DMS79 treated with DMSO at 0.1 percent for 48 hours (cell line): ENCODE measurements at places on chromosomes 6 and 20.

GRCh38 chr6:130575971-130576370 lies 210.2 kb downstream of the TMEM200A start:
- DNase-seq: no peak

- DNase-seq: no peak
Measured at GRCh38 chr6:2862712-2863181, 21.1 kb upstream of the SERPINB1 start.

GRCh38 chr6:45417436-45417835 lies 39.7 kb upstream of the SUPT3H start:
- DNase-seq: no peak

DNA sequence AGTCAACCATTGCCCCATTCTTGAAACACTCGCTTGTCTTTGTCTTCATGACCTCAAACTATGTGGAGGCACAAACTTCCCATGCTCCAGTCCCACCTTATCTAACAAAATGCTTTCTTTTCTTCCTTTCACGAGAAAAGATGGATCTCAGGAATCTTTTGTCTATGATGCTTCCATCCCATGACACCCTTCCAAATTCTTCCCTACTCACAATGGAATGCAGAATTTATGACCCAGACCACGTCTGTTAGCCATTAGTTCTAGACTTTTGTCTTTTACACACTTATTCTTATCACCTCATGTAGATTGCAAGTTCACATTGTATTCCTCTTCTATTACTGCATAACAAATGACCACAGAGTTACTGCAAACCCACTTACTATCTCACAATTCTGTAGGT lies 24.2 kb upstream of the LAMP5 start:
- DNase-seq: no peak

- DNase-seq: peak; percentile 33
Measured at GRCh38 chr6:117549611-117550010, 52.7 kb downstream of the GOPC start.

DNA sequence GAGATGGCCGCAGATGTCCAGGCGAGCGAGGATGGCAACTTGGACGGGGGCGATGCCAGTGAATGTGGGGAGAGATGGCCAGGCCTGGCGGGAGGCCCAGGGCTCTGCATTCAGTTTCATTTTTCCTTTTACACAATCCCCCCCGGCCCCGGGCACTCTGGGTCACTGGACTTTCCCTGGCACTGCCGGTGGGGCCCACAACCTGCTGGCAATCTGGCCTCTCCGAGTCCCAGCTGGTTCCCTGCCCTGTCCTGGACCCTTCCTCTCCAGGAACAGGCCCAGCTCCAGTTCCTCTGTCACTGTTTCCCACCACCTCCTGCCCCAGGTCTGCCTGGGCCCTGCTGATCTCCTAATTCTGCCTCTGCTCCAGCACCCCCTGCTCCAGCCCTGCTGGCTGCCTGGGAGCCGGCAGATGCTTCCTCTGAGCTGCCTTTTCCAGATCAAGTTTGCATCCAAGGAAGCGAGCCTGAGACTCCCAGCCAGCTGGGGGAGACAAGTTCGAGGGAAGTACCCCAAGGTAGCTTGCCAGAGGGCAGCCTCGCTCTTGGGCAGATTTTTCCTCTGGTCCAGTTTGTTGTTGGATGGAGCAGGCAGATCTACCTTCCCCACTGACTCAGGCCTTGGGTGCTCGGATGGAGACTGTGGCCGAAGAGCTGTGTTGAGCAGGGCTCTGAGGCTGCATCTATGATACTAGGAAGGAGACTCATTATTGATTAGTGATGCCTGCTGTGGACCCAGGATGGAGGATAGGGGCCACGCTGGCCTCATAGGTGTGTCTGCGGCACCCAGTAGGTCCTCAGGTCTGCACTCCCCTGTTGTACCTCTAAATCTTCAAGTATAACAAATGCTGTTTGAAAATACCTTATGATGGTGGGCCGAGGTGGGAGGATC lies 83.2 kb downstream of the CEBPB start:
- DNase-seq: no peak

- no peak for DNase-seq
Measured at GRCh38 chr6:16737925-16738324, 23.3 kb downstream of the ATXN1 start.

- no peak for DNase-seq
Measured at GRCh38 chr20:8039042-8039441, 19.5 kb upstream of the TMX4 start.

- no peak for DNase-seq
Measured at GRCh38 chr6:79872986-79873385, 74.4 kb downstream of the ELOVL4 start.

GRCh38 chr6:47787620-47788497 lies 6.0 kb downstream of the OPN5 start:
- DNase-seq: peak; percentile 20

DNA sequence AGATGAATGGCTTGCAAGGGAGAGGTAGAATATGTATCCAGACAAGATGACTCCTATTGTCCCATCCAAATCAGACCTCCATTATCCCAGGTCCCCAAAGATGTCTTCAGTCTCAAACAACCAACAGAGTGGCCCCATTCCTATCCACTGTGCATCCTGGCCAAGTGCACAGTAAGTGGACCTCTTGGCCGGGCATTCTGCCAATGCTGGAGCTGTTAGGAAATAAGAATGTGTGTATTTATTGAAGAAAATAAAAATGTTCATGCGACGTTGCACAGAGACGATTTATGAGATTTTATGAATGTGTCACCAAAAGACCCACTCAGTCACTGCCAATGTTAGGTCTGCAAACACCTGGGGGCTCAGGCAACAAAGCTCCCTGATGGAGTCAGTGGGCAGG lies 196.0 kb downstream of the MAFB start:
- DNase-seq: peak; percentile 55

- DNase-seq: no peak
Measured at GRCh38 chr6:30565772-30566171, 5.5 kb upstream of the ABCF1 start.

DNA sequence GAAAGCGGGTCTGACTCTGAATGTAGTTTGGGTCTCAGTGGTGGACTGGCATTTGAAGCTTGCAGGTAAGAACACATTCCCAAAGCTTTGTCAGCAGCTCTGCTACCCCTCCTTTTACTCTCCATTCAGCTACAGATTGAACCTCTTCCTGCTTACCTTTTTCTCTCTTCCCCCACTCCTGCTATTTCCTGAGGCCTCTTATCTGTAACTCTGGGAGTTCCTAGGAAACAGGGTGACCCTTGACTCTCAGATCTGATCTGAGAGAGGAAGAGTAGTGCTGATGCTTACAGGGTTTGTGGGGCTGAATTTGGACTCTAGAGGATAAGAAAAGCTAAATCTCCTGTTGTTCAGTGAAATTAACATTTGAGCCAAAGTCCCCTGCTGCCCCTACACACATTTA lies 21.4 kb downstream of the BRPF3 start:
- no peak for DNase-seq

DNA sequence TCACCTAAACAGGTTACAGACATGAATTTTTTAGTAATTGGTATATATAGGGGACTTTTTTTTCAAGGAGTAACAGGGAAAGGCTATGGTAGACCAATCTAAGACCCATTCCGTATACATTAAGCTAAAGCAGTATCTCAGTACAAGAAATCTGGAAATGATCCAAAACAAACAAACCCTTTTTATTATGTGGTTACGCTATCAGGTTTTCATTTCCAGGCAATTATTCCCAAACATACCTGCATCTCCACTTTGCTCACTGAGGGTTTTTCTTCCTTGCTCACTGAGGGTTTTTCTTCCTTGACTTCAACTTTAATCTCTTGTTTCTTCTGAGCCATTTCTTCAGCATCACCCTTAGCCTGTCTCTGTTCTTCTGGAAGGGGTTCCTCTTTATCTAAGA lies 107.3 kb downstream of the EPB41L2 start:
- DNase-seq: no peak

DNA sequence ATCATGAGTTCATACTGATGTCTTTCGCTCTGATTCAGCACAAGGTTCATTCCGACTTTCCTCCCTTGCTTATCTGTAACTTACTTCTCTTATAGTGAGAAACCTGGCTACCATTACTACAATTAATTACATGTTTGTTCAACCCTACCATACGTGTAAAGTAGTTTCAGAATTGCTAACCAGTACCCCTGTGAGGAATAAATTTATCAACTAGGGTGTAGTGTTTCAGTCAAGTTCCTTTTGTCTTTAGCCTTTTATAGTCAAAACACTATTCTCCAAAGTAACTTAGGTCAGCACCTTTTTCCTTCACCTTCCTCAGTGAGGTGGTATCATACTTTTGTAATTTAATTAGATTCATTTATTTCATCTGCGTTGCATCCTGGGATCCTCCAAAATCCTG lies 64.9 kb downstream of the MAP3K4 start:
- no peak for DNase-seq

GRCh38 chr6:141677598-141678211 lies 455.0 kb upstream of the GJE1 start:
- no peak for DNase-seq

- no peak for DNase-seq
Measured at GRCh38 chr20:62227977-62228958, 8.2 kb upstream of the HRH3 start.

DNA sequence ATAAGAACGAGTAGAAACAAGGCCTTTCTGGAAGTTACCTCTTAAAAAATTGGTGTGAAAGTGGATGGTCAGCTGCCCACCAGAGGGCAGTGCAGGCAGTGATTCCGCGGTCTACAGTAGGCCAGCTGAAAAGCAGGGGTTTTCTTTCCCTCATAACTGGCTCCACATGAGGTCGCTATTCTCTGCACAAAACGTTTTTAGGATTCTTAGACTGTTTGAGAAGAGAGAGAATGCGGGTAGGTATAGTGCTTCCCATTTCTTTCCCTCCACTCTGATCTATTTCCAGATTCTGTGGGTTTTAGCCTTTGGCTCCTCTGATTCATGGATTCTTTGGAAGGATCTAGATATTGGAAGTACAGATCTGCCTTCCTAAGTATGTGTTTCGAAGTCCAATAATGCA lies 14.2 kb downstream of the FIG4 start:
- DNase-seq: peak; percentile 98

- no peak for DNase-seq
Measured at GRCh38 chr20:37392441-37393195, 46.7 kb downstream of the SRC start.

- DNase-seq: peak; percentile 87
Measured at GRCh38 chr6:21846541-21847451, 253.2 kb downstream of the SOX4 start.

GRCh38 chr6:14816116-14816859 lies 429.6 kb upstream of the JARID2 start:
- no peak for DNase-seq

DNA sequence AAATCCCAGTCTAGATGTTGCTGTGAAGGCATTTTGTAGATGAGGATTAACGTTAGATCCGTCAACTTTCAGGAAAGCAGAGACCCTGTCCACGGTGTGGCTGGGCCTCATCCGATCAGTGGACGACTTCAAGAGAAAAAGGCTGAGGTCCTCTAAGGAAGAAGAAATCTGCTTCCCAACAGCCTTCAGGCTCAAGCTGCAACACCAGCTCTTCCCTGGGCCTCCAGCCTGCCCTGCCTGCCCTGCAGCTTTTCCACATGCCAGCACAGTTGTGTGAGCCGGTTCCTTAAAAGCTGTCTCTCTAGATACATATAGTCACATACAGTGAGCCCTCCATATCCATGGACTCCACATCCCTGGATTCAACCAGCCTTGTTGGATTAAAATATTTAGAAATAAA lies 14.1 kb upstream of the PDE10A start:
- no peak for DNase-seq

- no peak for DNase-seq
Measured at GRCh38 chr6:3630258-3630835, 121.2 kb downstream of the PXDC1 start.

- DNase-seq: no peak
Measured at GRCh38 chr6:163971841-163972838, 557.6 kb downstream of the QKI start.

- DNase-seq: no peak
Measured at GRCh38 chr6:9704989-9705388, 709.9 kb downstream of the TFAP2A start.

DNA sequence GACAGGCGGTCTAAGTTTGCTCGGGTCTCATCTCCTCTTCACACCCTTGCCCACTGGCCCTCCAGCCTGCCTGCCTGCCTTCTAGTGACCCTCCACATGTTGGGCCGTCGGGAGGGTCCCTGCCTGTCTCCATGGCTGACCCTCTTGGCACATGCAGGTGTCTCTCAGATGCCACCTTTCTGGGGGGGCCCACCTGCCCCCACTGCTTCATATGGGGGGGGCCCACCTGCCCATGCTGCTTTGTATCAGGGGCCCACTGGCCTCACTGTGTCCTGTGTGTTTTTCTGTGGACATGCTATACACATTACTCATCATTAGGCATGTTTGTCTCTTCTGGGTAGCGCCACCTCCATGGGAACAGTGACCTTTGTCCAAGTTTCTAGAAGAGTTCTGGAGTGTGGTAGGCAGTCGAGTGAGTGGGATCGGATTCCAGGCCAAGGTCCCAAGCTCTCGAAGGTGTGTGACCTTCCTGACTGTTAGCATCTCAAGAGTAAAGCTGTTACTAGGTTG lies 40.4 kb upstream of the KIF25 start:
- no peak for DNase-seq

GRCh38 chr6:159976686-159977254 lies 7.9 kb downstream of the IGF2R start:
- no peak for DNase-seq

GRCh38 chr6:98716341-98716740 lies 118.0 kb upstream of the POU3F2 start:
- peak; percentile 4 for DNase-seq

- DNase-seq: no peak
Measured at GRCh38 chr6:21741221-21742109, 147.9 kb downstream of the SOX4 start.

DNA sequence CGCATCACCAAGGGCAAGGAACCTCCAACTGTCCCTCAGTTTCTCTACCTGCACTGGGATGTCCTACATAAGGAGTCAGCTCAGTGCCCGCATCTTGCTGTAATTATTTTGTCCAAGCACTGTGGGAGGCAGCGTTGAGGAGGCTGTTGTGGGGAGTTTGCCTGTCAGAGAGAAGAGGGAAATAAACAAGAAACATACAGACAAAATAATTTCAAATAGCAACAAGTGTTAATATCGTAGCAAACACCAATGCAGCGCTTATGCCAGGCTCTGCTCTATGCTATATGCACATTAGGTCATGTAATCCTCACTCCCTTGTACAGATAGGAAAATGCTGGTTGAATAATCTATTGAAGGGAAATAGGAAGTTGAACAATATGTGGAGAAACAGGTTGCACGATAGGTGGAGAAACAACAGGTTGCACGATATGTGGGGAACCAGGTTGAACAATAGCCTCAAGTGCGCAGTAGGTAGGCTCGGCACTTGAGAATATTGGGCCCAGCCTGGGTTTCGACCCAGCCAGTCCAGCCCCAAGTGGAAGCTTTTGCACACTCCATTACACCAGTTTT lies 91.2 kb upstream of the SIRPA start:
- DNase-seq: no peak
